SK-N-DZ (cell line): ENCODE measurements at places on chromosomes 3 and 15.

GRCh38 chr15:38029736-38030135 is 95.3 kb downstream of the TMCO5A start:
- DNase-seq: no peak

- DNase-seq: no peak
These were observed 90.7 kb upstream of the IQSEC1 start for GRCh38 chr3:13163848-13164382.

- peak; percentile 86 for DNase-seq
These were observed 532.8 kb upstream of the TBL1XR1 start for GRCh38 chr3:177729956-177730681.

- peak; percentile 26 for DNase-seq
These were observed 942 bp downstream of the ELP6 start for GRCh38 chr3:47512416-47513124.

DNA sequence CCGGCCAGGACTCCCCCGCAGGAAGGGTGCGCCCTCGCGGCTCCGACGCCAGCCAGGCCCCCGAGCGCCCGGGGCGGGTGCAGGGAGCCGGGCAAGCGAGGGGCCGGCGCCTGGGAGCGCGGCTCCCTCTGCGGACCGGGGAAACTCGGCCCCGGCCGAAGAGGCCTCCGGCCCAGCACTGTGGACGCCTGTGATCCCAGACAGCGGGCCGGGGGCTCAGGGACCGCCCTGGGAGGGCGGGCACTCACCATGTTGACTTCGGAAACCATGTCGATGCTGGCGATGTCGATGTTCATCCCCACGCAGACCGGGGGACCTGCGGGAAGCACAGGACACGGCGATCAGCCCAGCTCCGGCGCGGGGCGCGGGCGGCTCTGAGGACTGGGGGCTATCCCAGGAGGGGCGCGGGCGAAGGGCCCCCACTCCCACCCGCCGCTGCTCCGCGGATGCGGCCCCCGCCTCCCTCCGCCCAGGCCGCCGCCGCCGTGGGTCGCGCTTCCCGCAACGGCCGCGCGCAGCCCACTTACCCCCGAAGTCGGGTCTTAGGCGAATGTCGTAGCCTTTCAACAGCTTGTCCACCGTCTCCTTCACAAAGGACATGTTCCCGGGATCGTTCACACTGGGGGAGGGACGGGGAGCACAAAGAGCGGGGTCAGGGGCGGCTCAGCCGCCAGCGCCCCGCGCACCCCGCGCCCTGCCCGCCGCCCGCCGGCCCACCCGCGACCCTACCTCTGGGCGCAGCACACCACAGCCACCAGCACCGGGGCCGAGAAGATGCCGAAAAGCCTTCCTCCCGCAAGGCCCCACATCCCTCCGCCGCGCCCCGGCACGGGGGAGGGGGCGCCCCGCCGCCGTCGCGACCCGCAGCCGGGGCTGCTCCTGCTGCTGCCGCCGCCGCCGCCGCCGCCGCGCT is at the start of gene GABRB3:
Gene GABRB3 (minus strand): TSS at position 913 of the 913 bp plus-strand sequence.
- DNase-seq: peak; percentile 40

- no peak for DNase-seq
These were observed 6.9 kb upstream of the PTX3 start for GRCh38 chr3:157429708-157430107.

DNA sequence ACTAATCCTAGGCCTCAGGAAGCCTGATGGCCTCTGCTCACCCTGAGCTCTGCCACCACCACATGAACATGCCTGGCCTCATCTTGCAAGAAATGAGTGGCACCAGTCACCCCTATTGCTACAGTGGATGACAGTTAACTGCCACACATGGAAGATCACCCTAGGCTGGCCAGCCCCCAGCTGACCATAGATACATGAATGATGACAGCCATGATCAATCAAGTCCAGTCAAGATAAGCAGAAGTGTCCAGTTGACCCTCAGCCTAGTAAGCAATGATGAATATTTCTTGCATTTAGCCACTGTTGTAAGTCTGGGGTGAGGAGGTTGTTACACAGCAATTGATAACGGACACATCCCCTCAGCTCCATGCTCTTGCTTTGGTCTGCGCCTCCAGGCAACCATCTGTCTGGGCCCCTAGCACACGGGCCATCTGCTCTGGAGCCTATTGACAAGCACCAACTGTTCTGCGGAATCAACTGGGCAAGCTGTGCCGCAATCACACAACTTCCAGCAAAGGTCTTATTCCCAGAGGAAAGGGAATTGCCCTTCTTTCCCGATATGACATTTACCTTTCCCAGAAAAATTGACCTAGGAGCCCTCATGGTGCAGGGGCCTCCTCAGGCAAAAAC is 2.2 kb upstream of the LYZL4 start:
- no peak for DNase-seq

- DNase-seq: no peak
These were observed 64.1 kb downstream of the LSM3 start for GRCh38 chr3:14242490-14243311.
